ENCODE measurements at places on chromosomes 2 and 18. TPM values are rescaled to one million over a fixed set of nuclear protein-coding genes. Genes with fewer than 3 reads are reported as not detected.

ADD2 gene
- 24.5 TPM for total RNA-seq

TMEFF2 gene
- not detected for total RNA-seq

GAREM1 gene
- total RNA-seq: not detected

L3MBTL4 gene
- total RNA-seq: not detected

TET3 gene
- total RNA-seq: 16.4 TPM

C2orf78 gene
- total RNA-seq: not detected

G6PC2 gene
- not detected for total RNA-seq

- no peak overlapping the region for H3K27ac ChIP-seq
- no peak for DNase-seq
- peaks cover 2% of the 10 kb centered on the region for H3K4me1 ChIP-seq
- no peak overlapping the region for H3K4me3 ChIP-seq
These were observed 42.8 kb upstream of the TPO start for GRCh38 chr2:1370461-1370860.

GRCh38 chr2:15092691-15093090 lies 460.2 kb downstream of the LRATD1 start:
- H3K36me3 ChIP-seq: no peaks in the 10 kb centered on the region
- DNase-seq: no peak
- peaks cover 9% of the 10 kb centered on the region for H3K4me1 ChIP-seq
- no peaks in the 10 kb centered on the region for H3K27me3 ChIP-seq
- no peak overlapping the region for H3K4me3 ChIP-seq

GRCh38 chr2:5285061-5285460 lies 407.1 kb upstream of the SOX11 start:
- no peak overlapping the region for H3K4me3 ChIP-seq
- no peak for DNase-seq
- no peaks in the 10 kb centered on the region for H3K36me3 ChIP-seq
- H3K4me1 ChIP-seq: no peaks in the 10 kb centered on the region

DNA sequence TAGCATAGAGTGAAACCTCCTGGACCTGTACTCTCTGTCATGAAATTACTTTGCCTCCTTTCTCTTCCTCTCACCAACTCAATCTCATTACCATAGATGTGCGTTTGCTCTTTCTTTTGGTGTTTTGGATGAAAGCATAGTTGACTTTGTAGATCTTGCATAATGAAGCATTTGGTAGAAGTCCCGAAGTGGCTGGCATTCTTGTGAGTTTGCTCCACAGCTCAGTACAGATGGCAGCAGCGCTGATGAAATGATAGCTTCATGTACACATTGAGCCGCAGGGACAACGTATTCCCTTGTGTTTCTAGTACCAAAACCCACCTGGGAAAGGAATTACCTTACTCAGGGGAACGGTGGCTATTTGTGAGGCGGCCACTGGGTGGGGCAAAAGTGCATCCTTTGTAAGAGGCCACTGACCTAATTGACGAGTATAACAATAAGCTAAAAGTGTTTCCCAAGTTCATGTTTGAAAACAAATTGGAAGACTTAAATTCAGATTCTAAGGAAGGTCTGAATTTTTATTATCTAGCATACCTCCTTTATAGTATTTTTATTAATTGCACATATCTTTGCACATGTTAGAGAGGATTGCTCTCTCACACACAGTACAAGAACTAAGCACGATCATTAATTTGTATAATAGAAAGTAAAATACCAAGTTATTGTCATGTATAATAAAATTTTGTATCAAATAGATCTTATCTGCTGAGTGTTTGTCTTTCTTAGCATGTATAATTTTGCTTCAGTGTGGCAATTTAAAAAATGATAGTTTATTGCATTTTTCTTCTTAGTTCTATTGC lies 25.4 kb upstream of the CDH7 start:
- DNase-seq: peak; percentile 9
- H3K4me1 ChIP-seq: no peaks in the 10 kb centered on the region
- no peak overlapping the region for H3K4me3 ChIP-seq
- H3K36me3 ChIP-seq: no peaks in the 10 kb centered on the region

DNA sequence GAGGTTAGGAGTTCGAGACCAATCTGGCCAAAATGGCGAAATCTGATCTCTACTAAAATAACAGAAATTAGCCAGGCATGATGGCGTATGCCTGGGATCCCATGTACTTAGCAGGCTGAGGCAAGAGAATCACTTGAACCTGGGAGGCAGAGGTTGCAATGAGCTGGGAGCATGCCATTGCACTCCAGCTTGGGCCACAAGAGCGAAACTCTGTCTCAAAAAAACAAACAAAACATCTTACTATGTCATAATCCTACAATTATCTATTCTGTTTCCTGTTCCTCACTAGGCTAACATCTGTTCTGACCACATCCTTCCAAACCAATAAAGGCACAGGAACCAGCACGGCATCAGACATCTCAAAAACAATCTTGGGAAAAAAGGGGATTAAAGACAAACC lies 361.8 kb upstream of the UBE2E3 start:
- no peaks in the 10 kb centered on the region for H3K36me3 ChIP-seq
- H3K4me3 ChIP-seq: no peak overlapping the region
- H3K27me3 ChIP-seq: peaks cover 2% of the 10 kb centered on the region
- DNase-seq: no peak

DNA sequence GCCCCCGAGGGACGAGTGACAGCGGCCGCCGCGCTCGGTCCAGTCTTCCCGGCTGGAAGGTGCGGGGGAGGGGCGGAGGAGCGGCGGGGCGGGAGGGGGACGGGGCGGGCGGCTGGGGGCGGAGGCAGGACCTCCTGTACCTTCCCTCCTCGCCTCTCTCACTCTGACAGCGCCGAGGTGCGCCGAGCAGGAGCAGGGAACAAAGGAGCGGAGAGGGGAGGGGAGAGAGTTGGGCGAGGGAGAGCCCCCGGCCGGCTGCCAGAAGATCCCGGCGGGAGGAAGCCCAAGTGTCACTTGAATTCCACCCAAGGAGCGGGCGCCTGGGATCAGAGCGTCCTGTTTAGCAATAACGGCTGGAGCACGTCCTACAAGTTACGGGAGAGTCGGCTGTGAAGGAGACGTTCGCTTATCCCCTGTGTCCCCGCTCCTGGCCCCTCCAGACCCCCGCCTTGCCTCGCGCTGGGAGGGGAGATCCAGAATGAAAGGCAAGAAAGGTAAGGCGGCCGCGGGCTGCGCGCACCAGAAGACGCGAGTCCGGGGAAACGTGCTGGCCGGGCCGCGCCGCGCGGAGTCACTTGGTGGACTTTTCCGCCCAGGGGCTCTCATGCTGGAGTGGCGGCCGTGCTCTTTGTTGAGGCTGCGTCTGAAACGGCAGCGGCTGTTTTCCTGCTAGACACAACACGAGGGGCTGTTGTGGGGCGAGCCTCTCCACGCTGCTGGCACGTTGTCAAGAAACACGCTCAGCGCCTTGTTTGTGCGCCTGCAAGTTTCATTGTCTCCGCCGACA lies at the start of gene TGIF1:
Gene TGIF1, plus strand, starts transcription at position 161 of the 787 bp plus-strand sequence. Its CDS starts 318 bp downstream, at position 479.
- no peaks in the 10 kb centered on the region for H3K27me3 ChIP-seq
- peaks cover 21% of the 10 kb centered on the region for H3K36me3 ChIP-seq
- peak; percentile 71 for DNase-seq
- peaks cover 35% of the 10 kb centered on the region for H3K4me1 ChIP-seq
- peak within 1 kb of the TSS; percentile 94 for H3K4me3 ChIP-seq

GRCh38 chr2:42050010-42050702 lies 2.3 kb downstream of the PKDCC start:
- DNase-seq: no peak
- H3K27me3 ChIP-seq: peaks cover 28% of the 10 kb centered on the region
- H3K27ac ChIP-seq: no peak overlapping the region
- no peaks in the 10 kb centered on the region for H3K36me3 ChIP-seq
- no peak overlapping the region for H3K4me3 ChIP-seq

- H3K4me3 ChIP-seq: peak overlapping the region; percentile 60
- H3K4me1 ChIP-seq: peaks cover 22% of the 10 kb centered on the region
- H3K27ac ChIP-seq: peak overlapping the region; percentile 59
- H3K27me3 ChIP-seq: no peaks in the 10 kb centered on the region
- H3K36me3 ChIP-seq: no peaks in the 10 kb centered on the region
These were observed 44.3 kb downstream of the SERTAD2 start for GRCh38 chr2:64609227-64609941.

DNA sequence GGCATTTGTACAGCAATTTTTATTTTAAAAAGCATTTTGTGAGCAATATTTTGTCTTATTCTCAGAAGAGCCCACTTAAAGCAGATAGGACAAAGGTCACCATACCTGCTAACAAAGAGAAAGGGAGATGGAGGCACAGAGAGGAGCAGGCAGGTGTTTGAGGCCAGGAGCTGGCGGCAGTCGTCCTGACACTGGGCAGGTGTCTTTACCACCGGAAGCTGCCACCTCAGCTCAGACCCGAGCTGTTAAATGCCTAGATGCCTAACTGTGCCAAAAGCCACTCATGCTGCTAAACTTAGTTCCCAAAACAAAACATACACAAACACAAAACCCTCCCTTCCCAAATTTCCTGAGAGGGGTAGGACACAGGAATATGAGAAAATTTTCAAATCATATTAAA lies 120.9 kb downstream of the CNTNAP5 start:
- H3K27me3 ChIP-seq: no peaks in the 10 kb centered on the region
- DNase-seq: no peak
- no peak overlapping the region for H3K4me3 ChIP-seq
- no peaks in the 10 kb centered on the region for H3K36me3 ChIP-seq
- H3K4me1 ChIP-seq: no peaks in the 10 kb centered on the region

Measured in activated CD8-positive, alpha-beta T cell treated with anti-CD3 and anti-CD28 coated beads for 36 hours (primary cell).